Activated CD4-positive, alpha-beta memory T cell treated with anti-CD3 and anti-CD28 coated beads for 36 hours (primary cell): ENCODE measurements at places on chromosomes 16 and 17.
A peak's percentile ranks its signal among the peaks of the same experiment; 100 is the strongest.

DNA sequence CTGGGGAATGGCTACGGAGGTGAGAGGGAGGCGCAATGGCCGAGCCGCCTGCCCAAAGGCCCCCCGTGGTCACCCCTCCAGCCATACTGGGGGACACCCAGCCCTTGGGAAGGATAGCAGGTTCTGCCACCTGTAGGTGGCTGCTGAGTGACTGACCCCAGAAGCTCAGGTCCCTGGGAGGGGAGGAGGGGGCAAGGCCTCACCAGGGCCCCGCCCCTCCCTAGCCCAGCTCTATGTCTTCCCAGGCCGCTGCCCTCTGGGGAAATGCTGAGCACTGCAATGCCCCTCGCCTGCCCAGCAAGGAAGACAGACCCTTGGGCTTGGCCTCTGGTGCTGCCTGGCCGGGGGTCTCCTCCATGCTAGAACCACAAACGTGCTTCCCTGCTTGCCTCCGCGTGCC lies 11.4 kb upstream of the CLDN9 start:
- H3K27ac ChIP-seq = no peak overlapping the region
- H3K27me3 ChIP-seq = peaks cover 4% of the 10 kb centered on the region
- H3K4me3 ChIP-seq = peak overlapping the region; percentile 16
- H3K36me3 ChIP-seq = no peaks in the 10 kb centered on the region

DNA sequence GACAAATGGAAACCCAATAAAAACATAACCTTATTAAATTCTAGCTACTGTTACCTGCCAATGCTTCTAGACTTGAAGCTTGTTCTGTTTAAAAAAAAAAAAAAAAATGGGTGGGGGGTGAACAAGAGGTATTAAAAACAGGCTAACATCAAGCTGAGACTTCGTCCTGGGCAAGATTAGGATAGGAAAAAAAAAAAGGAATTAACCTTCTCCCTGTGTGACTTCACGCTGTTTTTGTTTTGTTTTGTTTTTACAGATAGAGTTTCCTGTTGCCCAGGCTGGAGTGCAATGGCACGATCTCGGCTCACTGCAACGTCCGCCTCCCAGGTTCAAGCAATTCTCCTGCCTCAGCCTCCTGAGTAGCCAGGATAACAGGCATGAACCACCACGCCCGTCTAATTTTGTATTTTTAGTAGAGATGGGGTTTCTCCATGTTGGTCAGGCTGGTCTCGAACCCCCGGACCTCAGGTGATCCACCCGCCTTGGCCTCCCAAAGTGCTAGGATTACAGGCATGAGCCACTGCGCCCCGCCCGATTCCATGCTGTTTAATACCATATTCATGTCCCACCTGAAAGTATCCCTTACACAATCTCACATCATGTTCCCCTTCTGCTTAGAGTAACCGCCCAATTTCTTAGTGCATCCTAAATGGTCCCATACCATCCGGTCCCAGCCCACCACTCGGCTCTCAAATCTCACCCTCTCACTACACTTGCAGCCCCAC lies 2.2 kb downstream of the USP31 start:
- peak overlapping the region; percentile 27 for H3K4me3 ChIP-seq
- peaks cover 1% of the 10 kb centered on the region for H3K27me3 ChIP-seq
- no peak for DNase-seq
- no peak overlapping the region for H3K27ac ChIP-seq
- peaks cover 2% of the 10 kb centered on the region for H3K36me3 ChIP-seq

DNA sequence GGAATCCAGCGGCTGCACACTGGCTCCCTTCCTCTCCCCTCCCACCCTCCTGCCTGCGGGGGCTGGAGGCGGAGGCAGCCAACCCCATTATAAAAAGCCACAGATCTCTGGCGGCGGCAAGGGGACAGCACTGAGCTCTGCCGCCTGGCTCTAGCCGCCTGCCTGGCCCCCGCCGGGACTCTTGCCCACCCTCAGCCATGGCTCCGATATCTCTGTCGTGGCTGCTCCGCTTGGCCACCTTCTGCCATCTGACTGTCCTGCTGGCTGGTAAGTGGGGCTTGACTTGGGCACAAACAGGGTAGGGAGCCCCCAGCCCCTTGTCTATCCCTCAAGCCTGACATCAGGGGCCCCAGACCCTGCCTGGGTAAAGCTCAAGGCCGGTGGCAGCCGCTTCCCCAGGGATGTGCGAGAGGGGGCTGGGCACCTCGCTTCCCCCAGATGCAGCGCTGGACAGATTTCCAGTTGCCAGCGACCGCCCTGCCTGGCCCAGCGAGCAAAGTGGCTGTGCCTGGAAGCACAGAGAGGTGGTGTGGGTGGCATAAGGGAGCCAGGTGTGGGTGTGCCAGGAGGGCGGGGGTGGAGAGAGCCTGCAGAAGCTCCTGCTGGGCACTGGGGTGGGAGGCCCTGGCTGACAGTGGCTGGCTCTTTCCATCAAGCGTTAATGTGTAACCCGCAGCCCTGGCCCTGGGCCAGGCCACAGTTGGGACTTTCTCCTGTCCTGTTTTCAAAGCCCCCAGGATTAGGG lies at the start of gene CX3CL1:
Gene CX3CL1, plus strand, starts transcription at position 119 of the 745 bp plus-strand sequence. Its CDS starts 79 bp downstream, at position 198.
- peaks cover 9% of the 10 kb centered on the region for H3K4me1 ChIP-seq
- H3K4me3 ChIP-seq = no peak within 1 kb of the TSS
- peaks cover 5% of the 10 kb centered on the region for H3K27me3 ChIP-seq
- no peaks in the 10 kb centered on the region for H3K36me3 ChIP-seq
- DNase-seq = no peak

- H3K27me3 ChIP-seq = no peaks in the 10 kb centered on the region
- H3K36me3 ChIP-seq = peaks cover 16% of the 10 kb centered on the region
- H3K27ac ChIP-seq = no peak overlapping the region
- DNase-seq = no peak
- no peak overlapping the region for H3K4me3 ChIP-seq
Measured at GRCh38 chr17:82439194-82439828, 11.2 kb downstream of the CYBC1 start.

DNA sequence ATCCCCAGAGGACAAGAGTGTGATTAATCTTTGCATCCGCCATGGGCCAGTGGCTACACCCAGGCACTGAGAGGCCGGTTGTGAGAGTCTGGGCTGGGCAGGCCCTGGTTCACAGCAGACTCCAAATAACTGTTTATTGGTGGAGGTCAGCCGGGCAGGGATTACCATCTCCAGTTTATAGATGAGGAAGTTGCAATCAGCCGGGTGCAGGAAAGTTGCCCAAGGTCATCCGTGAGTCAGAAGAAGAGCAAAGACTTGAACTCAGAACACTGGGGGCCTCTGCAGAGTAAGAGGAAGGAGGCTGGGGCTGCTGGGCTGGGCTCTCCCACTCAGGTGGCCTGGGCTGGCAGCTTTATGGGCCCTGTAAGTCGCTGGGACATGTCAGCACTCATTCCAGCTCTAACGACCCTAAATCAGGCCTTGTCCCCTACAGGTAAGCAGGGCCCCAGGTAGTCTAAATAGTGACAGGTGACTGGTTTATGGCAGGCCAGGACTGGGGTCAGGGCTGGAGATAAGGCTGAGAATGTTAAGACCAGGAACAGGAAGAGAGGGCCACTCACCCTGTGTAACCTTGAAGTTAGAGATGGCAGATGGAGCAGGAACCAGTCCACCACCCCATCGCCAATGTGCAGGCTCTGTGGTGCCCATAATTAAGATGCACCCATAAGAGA lies 2.1 kb upstream of the CA4 start:
- no peak overlapping the region for H3K27ac ChIP-seq
- no peaks in the 10 kb centered on the region for H3K36me3 ChIP-seq
- DNase-seq = no peak
- no peak overlapping the region for H3K4me3 ChIP-seq

- H3K4me1 ChIP-seq = peaks cover 2% of the 10 kb centered on the region
- H3K36me3 ChIP-seq = peaks cover 2% of the 10 kb centered on the region
- DNase-seq = no peak
Measured at GRCh38 chr16:86157616-86158247, 258.8 kb downstream of the IRF8 start.

- H3K27me3 ChIP-seq = no peaks in the 10 kb centered on the region
- H3K36me3 ChIP-seq = peaks cover 3% of the 10 kb centered on the region
- no peak overlapping the region for H3K27ac ChIP-seq
- no peaks in the 10 kb centered on the region for H3K4me1 ChIP-seq
- DNase-seq = no peak
- no peak overlapping the region for H3K4me3 ChIP-seq
Measured at GRCh38 chr17:60905709-60906108, 228.1 kb downstream of the BCAS3 start.

GRCh38 chr17:77613218-77613617 lies 345.3 kb upstream of the TNRC6C start:
- no peaks in the 10 kb centered on the region for H3K27me3 ChIP-seq
- H3K4me1 ChIP-seq = peaks cover 25% of the 10 kb centered on the region
- H3K36me3 ChIP-seq = no peaks in the 10 kb centered on the region
- no peak overlapping the region for H3K4me3 ChIP-seq
- H3K27ac ChIP-seq = no peak overlapping the region

GRCh38 chr16:74654536-74655050 lies 12.1 kb downstream of the RFWD3 start:
- H3K36me3 ChIP-seq = peaks cover 55% of the 10 kb centered on the region
- no peak overlapping the region for H3K4me3 ChIP-seq
- DNase-seq = no peak
- no peak overlapping the region for H3K27ac ChIP-seq
- no peaks in the 10 kb centered on the region for H3K27me3 ChIP-seq

GRCh38 chr16:85541980-85542900 lies 70.9 kb upstream of the GSE1 start:
- H3K36me3 ChIP-seq = no peaks in the 10 kb centered on the region
- no peaks in the 10 kb centered on the region for H3K4me1 ChIP-seq
- H3K4me3 ChIP-seq = no peak overlapping the region
- H3K27me3 ChIP-seq = no peaks in the 10 kb centered on the region
- no peak overlapping the region for H3K27ac ChIP-seq
- DNase-seq = no peak

DNA sequence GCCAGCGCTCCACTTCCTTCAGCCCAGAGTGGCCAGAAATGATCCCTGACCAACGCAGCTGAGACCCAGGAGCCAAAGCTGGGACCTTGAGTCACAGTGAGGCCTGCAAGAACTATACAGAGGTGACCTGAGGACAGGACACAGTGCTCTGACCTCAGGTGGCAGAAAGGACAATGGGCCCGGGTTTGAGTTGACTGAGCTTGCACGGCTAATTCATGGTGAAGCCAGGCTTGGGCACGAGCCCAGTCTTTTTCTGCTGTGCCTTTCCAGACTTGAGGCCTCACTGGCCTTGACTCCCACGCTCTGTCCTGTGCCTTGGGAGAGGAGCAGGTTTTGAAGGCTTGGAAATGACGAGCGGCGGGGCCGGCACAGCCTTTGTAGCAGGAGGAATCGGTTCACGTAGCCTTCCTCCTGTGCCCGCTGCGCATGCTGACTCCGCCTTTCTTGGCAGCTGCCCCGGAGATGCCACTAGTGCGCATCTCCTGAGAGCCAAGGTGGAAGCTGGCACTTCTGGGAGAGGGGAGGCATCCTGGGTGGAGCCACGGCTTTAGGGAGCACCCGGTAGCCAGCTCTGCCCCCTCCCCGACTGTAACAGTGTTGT lies 34.9 kb downstream of the NDEL1 start:
- no peak overlapping the region for H3K4me3 ChIP-seq
- H3K36me3 ChIP-seq = peaks cover 43% of the 10 kb centered on the region
- no peak for DNase-seq
- H3K27me3 ChIP-seq = no peaks in the 10 kb centered on the region

- peaks cover 7% of the 10 kb centered on the region for H3K27me3 ChIP-seq
- H3K36me3 ChIP-seq = no peaks in the 10 kb centered on the region
- H3K27ac ChIP-seq = no peak overlapping the region
- no peaks in the 10 kb centered on the region for H3K4me1 ChIP-seq
- no peak for DNase-seq
Measured at GRCh38 chr17:44287651-44288050, 19.7 kb upstream of the SLC4A1 start.

DNA sequence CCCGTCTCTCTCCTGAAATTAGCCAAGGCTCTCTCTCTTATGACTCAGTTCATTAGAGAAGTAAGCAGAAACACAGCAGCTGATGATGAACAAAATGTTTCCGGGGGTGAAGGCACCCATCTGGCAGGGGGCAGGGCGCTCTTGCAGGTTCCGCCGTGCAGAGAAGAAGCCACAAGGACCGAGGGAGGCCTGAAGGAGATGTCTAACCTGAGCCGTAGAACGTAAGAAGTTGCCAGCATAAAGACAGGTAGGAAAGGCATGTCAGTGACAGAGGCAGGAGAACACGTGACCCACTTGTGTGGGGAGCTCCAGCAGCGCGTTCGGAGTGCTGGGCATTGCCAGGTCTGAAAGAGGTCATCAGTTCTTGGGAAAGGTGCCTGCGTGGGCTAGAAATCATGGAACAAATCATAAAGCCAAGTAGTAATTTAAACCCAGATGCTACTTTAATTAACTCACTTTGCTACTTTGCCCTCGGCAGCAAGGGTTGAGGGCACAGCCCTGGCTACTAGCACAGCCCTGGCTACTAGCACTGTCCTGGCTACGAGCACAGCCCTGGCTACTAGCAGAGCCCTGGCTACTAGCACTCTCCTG lies 198.6 kb downstream of the RPTOR start:
- peak overlapping the region; percentile 4 for H3K27ac ChIP-seq
- DNase-seq = peak; percentile 58

DNA sequence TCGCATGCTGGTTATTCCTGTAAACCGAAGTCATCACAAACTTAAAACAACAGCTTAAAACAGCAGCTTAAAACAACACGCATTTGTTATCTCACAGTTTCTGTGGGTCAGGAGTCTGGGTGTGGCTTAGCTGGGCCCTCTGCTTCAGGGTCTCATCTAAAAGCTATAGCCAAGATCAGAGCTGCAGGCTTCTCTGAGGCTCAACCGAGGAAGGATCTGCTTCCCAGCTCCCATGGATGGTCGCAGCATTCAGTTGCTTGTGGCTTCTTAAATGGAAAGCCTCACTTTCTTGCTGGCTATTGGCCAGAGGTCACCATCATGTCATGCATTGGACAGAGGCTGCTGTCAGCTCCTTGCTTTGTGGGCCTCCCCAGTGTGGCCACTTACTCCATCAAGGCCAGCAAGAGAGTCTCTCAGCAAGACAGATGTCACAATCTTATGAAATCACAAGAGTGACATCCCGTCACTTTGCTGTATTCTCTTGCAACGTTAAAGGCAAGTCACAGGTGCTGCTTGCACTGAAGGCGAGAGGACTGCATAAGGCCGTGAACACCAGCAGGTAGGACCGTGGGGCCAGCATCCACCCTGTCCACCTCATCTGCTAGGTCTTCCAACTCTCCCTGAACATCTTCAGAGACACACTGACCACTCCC lies 117.9 kb upstream of the TNRC6C start:
- H3K4me3 ChIP-seq = no peak overlapping the region
- DNase-seq = no peak
- no peaks in the 10 kb centered on the region for H3K36me3 ChIP-seq
- peaks cover 2% of the 10 kb centered on the region for H3K27me3 ChIP-seq
- H3K4me1 ChIP-seq = peaks cover 56% of the 10 kb centered on the region
- H3K27ac ChIP-seq = no peak overlapping the region

DNA sequence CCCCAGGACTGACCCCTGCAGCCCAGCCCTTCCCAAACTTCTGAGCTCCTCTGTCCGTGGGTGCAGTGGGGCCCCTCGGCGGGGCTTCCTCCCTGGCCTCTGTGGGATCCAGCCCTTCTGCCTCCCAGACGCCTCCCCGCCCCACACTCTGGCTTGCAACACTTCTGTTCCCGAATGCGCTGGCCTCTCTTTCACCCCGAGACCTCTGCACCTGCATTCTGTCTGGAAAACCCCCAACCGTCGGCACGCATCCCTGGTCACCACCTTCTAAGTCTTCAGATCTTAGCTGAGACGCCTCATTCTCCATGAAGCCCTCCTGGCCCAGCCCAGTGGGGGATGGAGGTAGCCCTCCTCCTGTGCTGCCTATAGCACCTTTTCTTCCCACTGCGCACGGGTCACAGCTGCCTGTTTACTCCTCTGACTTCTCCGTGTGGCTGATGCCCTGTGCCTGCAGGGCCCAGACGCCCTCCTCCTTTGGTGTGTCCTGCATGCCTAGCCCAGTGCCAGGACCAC lies 26.4 kb downstream of the TMEM235 start:
- peaks cover 42% of the 10 kb centered on the region for H3K4me1 ChIP-seq
- H3K27me3 ChIP-seq = no peaks in the 10 kb centered on the region
- DNase-seq = peak; percentile 64

GRCh38 chr17:48515925-48516900 lies 14.6 kb downstream of the HOXB1 start:
- peaks cover 25% of the 10 kb centered on the region for H3K4me1 ChIP-seq
- H3K36me3 ChIP-seq = no peaks in the 10 kb centered on the region
- no peak overlapping the region for H3K27ac ChIP-seq
- peaks cover 20% of the 10 kb centered on the region for H3K27me3 ChIP-seq
